ENCODE measurements at places on chromosomes 7 and 10. TPM values are rescaled to one million over a fixed set of nuclear protein-coding genes. Genes with fewer than 3 reads are reported as not detected.

DNA sequence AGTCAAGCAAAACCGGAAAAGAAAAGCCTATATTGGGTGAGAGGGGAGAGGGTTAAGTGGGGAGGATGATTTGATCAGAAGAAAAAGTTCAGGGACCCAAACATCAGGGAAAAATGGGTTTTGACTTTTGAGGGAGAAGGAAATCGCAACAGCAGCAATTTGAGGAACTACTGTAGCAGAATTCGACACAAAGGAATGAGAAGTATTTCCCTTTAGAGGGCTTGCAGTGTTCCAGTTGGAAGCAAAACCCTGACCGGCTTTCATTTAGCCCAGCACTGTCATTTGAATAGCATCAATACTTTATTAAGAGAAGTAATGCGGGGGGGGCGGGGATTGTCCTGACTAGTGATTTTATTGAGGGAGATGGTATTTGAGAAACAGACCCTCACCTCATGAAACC, 37.2 kb upstream of the GATA3 start:
- no peak for DNase-seq
- H3K36me3 ChIP-seq, result peaks cover 8% of the 10 kb centered on the region
- H3K27ac ChIP-seq, result peak overlapping the region; percentile 75

DNA sequence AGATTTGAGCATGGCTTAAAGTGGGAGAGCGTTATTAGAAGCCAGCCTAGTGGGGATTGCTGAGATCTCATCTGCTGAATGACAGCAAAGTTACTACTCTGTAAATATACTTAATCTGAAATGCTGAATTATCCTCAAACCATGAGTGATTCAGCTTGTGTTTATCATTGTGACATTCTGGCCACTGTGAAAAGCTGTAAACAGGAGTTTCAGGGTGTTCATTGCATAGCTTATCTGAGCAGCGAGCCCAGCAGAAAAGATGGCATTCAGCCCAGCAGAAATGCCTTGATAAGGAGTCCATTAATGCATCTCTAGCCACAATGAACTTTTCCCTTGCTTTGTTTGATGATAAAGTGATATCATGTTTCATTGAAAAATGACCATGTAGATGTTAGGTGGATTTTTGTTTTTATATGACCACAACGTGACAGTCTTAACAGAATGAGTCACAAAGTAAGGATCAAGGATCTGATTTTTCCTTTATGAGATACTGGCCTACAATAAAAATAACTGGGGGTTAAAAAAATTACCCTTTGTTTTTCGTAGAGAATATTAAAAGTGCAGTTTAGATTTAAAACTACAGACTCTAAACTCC, 7.8 kb downstream of the TES start:
- H3K4me3 ChIP-seq, result peak overlapping the region; percentile 32
- H3K27me3 ChIP-seq, result no peaks in the 10 kb centered on the region
- DNase-seq, result no peak
- peaks cover 87% of the 10 kb centered on the region for H3K4me1 ChIP-seq
- H3K36me3 ChIP-seq, result no peaks in the 10 kb centered on the region

DNA sequence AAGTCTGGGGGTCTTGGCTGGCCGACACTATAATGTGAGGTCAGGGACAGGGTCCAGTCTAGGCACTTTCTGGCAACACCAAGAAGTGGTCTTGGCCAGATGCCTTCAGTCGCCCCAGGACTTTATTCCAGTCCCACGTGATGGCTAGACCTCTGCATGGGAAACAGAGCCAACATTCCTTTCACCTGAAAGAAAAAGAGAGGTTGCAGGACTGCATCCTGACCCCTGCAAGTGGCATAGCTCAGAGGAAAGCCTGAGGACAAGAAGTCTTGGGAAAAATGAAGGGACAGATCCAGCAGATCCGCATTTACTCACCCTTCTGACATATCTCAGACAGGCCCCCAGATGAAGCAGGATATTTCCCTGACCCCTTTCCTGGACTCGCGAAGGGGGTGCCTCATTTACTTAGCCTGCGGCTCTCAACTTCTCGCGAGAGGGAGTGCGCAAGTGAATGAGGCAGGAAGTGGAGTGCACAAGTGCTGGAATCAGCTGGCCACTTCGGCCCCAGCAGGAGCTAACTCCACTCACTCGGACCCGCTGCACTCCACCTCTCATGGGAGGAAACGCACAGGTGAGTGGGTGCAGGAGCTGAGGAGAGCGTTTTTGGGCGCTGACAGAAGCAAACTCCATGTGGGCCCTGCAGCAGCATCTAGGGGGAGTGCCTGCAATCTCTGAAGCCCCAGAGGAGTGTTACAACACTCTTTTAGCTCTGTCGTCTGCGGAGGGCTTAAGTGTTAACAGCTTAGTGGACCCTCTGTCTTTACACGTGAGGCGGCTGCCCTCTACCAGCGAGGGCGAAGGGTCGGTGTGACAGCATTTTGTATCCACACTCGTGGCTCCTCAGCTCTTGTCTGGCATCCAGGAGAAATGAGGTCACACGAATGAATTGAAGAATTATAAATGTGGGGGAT, 916.2 kb upstream of the GHITM start:
- H3K4me3 ChIP-seq, result no peak overlapping the region
- no peak for DNase-seq
- no peaks in the 10 kb centered on the region for H3K4me1 ChIP-seq
- peaks cover 2% of the 10 kb centered on the region for H3K27me3 ChIP-seq
- H3K36me3 ChIP-seq, result no peaks in the 10 kb centered on the region

CALHM3 gene
- total RNA-seq, result not detected

SPDYE8 gene
- total RNA-seq, result not detected

DNA sequence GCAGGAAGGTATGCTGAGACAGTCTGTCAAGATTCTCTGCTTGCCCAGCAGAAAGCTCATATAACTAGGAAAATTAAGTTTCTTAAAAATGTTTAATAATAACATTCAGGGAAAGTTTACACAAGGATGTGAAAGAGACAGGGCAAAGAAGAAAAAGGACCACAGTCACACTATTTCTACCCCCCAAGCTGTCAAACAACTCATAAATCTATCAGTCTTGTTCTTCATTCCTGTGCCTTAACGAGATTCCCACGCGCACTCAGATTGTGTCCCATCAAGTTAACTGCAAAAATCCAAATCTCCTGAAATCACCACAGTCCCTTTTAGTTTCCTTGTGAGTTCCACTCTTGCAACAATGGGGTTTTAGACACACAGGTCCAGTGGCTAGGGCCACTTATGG, 14.9 kb downstream of the CUL2 start:
- no peaks in the 10 kb centered on the region for H3K27me3 ChIP-seq
- DNase-seq, result no peak
- peaks cover 24% of the 10 kb centered on the region for H3K4me1 ChIP-seq
- H3K4me3 ChIP-seq, result no peak overlapping the region
- peaks cover 5% of the 10 kb centered on the region for H3K36me3 ChIP-seq
- H3K27ac ChIP-seq, result no peak overlapping the region

DNA sequence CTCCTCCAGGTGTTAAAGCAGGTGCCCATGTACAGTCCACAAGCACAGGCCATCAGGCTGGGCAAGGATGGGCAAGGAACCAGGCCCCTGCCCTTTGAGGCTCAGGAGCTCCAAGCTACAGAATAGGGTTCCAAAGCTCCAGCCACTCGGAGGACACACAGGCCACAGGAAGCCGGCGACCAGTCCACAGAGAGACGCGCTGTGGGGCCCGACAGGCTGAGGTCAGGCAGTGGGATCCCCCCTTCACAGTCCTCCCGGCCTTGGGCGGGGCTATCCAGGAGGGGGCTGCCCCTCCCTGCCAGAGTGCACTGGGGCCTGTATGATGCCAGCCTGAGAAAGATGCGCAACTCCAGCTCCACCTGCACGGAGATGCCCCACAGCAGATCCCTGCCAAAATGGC, 34.0 kb downstream of the MAD1L1 start:
- no peak for DNase-seq
- H3K27ac ChIP-seq, result no peak overlapping the region
- no peaks in the 10 kb centered on the region for H3K4me1 ChIP-seq
- H3K4me3 ChIP-seq, result no peak overlapping the region
- no peaks in the 10 kb centered on the region for H3K27me3 ChIP-seq

SPDYE6 gene
- not detected for total RNA-seq

All from chondrocyte (in vitro differentiated cells).